ENCODE measurements at places on chromosomes 7 and 10.

DNA sequence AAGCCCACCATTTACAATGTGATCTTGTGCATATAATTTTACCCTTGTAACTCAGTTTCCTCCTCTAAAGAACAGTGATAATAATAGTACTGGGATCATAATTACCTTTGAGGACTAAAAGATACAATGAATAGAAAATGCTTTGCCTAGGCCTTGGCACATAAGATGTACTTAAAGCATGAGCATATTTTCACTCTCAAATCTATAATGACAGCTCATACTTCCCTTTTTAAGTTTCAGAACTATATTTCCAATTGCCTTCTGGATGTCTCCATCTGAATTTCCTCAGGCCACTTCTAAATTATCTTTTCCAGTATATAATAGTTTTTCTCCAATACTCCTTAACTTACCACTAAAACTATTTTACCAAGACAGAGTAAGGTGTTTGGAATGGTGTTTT lies 13.3 kb upstream of the ITGB8 start:
- no peak for DNase-seq

DNA sequence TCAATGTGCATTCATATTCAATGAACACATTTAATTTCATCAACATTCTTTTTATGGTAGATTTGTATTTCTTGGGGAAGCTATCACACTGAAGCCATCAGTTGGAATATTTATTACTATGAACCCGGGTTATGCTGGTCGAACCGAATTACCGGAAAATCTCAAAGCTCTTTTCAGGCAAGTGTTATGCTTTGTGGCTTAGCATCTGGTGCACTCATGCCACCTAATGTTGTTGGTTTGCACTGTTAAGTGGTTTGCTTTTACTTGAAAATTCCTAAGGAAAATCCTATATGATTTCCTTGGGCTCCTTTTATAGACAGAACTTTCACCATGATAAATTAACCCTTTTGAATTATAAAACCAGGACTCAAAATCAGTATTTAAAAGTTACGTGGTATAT lies 147.9 kb downstream of the DNAH11 start:
- no peak for DNase-seq

DNA sequence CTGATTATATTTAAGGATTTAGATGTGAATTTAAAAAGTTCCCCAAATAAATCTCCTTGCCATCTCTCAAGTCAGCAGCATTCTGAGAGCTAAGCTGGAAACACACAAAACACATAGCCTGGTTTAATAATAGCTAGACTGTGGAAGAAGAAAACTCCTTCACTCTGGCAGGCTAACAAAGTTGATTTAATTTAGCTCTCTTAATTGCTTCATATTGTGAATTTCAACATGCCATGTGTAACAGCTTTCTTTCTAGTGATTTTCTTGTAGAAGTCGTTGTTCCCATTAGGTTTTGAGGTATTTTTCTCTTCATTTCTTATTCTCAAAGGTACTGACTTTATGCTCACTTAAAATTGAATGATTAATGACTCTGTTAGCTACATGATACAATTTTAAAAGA lies 216.8 kb upstream of the AKR1E2 start:
- DNase-seq, result no peak

DNA sequence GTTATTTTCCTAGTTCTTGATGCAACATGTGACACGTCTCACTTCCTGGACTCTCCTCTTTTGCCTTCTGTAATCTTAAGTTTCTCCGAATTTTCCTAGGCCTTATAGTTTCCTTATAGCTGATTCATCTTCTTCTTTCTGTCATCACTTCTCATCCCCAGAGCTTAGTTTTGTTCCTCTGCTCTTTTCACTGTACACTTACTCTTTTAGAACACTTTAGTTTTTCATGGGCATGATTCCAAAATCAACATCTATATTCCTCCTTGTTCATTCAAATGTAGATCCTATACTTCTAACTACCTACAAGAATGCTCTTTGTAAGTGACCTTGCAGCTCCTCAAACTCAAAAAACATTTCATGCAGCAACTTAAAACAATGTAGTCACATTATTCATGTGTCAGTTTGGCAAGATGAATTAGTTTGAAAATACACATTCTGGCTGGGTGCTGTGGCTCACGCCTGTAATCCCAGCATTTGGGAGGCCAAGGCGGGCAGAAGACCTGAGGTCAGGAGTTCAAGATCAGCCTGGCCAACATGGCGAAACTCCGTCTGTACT lies 13.1 kb upstream of the SLC26A3 start:
- no peak for DNase-seq

DNA sequence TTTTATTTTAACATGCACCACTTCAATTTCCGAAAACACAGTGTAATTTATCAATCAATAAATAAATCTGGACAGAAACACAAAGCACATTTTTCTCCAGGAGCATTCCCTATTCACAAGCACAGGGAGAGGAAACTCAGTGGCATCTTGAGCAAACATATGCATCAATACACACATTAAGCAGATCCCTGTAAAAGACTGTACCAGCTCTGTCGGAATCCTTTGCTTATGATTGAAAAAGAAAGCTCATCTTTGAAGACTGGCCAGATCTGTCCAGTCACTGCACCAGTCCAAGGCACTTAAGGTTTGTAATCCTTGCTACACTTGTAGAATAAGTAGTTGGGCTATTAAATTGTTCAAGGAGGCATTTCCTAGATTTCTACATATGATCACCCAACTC lies 343.9 kb downstream of the BMPER start:
- DNase-seq, result no peak

DNA sequence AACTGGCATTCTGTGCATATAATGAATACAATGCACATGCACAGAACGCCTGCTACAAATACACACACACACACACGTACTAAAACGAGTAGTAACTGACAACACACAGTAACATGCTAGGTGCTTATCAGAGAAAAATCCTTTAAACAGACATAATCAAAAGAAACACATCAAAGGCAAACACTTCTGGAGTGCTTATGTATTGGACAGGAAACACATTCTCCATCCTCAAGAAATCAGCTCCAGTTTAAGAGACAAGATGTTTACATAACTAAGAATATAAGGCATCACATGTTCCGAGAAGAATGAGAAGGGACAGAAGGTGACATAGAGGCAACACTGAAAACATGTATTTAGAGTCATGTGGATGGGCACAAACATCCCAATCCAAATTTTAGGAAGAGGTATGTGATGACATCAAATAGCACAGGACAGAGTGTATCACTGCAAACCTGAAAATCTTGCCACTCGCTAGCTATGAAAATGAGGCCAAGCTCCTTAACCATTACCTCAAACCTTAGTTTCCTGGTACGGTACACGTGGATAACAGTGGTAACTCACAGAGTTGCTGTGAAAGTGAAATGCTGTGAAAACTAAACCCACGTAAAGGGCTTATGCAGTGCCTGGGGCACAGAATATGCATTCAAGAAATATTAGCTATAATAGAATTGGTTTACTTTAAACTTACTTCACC lies 619.6 kb downstream of the PARD3 start:
- DNase-seq, result no peak

DNA sequence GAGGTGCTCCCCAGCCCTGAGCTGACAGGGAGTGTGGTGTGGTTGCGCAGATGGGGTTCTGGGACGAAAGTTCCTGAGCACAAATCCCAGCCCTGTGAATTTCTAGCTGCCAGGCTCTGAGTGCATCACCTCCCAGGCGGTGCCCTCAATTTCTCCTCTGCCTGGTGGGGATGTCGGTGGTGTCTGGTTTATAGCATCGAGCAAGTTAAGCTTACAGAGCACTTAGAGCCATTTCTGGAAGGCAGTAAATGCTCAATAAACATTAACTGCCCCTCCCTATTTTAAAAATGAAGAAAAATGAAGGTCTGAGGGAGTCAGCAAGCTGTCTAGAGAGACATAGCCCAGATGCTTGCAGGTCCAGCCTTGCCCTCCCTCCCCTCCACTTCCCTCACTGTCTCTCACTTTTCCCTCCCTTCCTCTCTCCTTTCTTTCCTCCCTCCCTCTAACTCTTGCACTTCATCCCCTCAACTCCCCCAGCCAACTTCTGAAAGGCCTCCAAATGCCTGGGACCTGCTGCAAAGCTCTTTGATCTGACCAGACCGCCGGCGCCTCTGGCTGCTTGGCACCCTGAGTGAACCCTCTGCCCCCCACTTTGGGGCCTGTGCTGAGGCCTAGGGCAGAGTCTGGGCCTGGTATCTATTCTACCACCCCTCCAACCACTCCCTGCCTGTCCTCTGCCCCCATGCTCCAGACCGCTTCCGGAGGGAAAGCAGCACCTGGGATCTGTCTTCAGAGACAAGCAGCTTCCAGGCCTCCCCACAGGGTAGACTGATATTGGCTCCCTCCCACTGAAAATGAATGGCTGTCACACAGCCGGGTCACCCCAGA lies 438.3 kb downstream of the RPS24 start:
- no peak for DNase-seq

GRCh38 chr10:131180086-131180485 lies 131.4 kb downstream of the TCERG1L start:
- DNase-seq, result no peak

DNA sequence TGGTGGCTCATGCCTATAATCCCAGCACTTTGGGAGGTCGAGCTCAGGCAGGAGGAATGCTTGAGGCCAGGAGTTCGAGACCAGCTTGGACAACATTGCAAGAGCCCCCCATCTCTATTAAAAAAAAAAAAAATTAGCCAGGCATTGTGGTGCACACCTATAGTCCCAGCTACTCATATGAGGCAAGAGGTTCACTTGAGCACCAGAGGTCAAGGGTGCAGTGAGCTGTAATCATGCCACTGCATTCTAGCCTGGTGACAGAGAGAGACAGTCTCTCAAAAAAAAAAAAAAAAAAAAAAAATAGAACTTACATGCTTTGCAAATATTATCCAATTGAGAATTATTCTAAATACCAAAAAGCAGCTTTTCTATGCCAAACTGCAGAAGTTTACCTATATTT lies 11.0 kb downstream of the KIN start:
- DNase-seq, result no peak

DNA sequence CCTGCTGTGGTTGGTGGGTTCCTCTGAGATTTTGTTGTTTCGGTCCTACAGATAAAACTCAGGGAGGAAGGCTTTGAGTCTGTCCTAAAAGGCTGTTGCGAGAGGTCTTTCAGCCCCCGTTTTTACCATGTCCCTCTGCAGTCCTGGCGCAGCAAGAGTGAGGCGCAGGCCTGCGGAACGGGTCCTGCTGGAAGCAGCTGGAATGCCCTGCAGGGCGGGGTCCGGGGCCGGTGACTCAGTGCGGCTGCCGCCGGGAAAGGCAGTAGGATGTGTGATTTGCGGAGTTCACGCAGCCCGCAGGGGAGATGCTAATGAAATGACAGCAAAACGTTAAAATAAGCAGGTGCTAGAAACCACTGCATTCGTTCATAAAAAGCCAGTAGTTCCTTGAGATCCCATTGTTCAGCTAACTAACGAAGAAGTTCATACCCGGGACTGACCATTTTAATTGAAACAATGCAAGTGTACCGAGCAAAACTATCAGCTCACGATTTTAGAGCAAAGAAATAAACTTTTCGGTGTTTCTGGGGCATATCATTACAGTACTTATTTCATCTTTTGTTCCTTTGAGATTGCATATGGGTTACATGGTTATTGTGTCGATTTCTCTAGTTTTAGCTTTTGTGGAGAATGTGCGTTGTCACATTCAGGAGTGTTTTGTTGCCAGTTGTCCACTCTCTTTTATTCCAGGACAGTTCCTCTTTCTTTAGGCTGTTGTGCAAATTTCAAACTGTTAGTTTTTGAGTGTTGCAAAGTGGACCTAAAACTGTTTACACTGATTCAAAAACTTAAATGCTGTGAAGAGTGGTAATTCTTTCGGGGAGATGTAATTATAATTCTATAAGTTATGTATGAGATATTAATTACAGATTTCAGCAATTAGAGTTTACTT lies 783 bp downstream of the ANLN start:
- peak; percentile 56 for DNase-seq

DNA sequence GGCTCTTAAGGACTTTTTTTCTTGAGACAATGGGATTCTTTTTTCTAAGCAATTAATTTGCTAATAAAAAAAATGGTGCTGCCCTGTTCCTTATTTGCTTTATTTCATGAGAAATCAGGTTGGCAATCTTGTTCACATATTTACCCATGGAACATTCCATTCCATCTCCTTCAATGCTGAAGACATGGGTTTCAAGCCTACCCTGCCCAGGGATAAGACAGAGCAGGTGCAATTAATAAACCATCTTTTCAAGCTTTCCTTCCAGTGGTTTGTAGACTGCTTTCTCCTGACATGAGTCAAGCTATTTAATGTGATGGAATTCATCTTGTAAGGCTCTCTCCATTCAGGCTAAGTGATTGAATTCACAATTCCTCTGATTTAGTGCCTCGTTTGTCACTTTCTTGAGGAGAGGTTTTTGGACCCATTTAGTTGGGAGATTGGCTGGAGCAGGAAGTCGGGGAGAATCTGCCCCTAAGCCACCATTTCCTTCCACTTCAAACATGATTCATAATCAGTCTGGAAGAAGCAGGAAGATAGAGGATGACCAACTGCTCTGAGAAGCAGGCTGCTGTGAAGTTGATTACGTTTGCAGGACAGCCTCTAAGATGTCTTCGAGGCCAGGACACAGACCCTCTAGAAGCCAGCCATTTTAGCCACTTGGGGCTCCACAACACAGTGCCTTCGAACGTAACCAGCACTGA lies 552.4 kb upstream of the GALNT17 start:
- no peak for DNase-seq

DNA sequence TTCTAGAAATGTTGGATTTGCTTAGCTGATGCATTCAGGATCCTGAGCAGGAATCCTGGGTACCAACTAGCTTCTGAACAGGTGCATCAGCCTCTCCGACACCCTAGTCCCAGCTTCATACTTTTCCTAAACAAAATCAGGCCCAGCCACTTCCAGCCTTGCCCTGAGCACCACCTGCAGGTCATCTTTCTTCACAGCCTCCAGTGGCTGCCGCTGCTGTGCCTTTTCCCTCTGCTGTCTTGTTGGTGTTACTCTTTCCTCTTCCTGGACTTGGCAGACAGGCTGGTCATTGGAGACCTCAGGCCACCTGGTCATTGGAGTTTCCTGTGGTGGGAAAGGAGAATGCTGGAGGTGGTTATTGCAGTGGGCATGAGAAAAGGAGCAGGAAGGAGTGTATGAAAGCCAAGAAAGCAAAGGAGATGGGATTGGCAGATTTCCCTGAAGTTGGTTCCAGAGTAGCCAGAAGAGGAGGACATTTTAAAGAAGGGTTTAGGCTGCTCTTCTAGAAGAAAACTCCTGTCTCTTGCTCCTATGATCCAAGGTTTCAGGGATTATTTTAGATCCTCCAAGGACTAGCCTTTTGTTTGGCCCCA lies 48.2 kb upstream of the NFKB2 start:
- DNase-seq, result no peak

DNA sequence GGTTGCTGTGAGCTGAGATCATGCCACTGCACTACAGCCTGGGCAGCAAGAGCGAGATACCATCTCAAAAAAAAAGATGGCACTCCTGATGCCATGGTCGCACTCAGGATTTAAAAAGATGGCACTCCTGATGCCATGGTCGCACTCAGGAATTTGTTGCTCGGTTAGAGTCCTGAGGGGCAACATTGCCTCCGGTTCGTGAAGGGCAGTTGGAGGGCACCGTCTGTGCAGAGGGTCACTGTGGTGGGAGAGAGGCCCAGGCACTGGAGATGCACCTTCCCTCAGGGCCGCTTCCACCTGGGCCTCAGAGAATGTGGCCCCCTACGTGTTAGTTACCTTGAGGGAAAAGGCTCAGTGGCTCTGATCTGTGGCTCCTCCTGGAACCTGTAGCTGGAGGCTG lies 18.3 kb downstream of the GTPBP4 start:
- DNase-seq, result no peak

GRCh38 chr7:142177869-142178268 lies 66.4 kb downstream of the MGAM2 start:
- DNase-seq, result no peak

GRCh38 chr10:125296598-125296997 lies 136.2 kb upstream of the CTBP2 start:
- DNase-seq, result no peak

All from activated CD4-positive, alpha-beta T cell treated with anti-CD3 and anti-CD28 coated beads for 24 hours (primary cell).